ENCODE measurements at places on chromosomes 5 and 9.
A peak's percentile ranks its signal among the peaks of the same experiment; 100 is the strongest.

DNA sequence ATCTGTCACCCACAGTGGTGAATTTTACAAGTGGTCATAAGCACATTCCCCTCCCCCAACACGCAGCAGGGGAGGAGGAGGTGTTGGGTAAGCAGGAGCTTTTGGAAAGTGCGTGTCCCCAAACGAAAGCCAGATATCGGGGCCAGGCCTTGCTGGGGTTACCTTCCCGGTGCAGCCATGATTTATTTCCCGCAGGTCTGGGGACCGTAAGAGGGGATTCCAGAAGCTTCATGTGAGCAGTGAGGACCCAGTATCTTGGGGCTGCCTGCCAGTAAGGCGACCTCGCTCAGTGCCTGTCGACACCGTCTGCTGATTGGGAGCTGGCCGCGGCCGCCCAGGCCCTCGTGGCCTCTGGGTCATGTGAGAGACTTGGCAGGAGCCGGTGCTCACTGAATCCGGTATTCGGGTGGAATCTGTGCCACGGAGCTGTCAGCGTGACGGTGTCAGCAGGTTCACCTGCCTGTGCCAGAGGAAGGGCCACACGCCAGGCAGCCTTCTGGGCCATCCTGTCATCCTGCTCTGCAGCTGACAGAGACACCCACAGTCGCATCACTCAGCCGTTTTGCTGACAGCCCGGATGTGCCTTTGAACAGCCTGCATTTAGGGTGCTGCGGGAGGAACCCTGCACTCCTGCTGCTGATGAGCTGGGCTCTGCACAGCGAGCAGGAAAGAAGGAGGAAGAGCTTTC, 37.3 kb downstream of the SEC61B start:
- DNase-seq, result peak; percentile 55

DNA sequence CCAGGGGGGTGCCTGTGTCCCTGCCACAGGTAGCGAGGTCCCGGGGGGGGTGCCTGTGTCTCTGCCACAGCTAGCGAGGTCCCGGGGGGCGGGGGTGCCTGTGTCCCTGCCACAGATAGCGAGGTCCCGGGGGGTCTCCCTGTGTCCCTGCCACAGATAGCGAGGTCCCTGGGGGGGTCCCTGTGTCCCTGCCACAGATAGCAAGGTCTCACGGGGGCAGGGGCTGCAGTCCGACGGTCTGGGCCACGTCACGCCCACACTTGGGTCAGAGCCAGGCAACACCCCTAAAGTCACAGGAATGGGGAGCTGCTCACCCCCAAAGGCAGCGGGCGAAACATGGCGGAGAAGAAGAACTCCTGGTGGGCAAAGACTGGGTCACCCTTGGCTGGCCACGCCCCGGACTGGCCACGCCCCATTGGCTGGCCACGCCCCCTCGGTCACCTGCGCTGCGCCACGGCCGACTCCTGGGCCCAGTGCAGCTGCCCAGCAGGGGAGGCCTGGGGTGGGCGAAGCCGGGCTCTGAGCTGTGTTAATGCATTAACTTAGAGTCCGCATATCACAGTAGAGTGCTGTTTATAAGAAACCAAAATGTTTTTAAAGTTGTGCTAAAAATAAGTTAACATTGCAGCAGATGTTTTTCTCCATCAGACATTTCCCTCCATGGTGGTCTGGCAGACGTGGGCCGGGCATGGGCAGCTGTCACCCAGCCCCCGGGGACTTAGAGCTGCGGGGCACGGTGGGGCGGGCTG, 7.0 kb downstream of the NOXA1 start:
- DNase-seq, result peak; percentile 65

GRCh38 chr9:16352791-16353401, 517.6 kb downstream of the BNC2 start:
- no peak for DNase-seq

DNA sequence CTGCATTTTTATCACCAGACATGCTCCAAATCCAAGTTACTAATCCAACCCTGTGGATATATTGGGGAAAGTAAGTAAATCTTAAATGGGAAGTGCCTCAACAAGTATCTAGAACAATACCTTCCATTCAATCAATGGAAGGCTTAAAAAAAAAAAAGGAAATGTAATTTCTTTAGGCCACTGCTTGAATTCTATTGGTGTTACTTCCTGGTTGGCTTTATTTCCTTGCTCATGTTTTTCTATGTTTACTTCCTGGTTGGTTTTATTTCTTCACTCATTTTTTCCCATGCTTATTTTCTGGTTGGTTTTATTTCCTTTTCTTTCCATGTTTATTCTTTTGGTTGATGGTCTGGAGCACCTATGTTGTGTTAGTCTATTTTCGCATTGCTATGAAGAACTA, 363.9 kb downstream of the KDM4C start:
- DNase-seq, result no peak

DNA sequence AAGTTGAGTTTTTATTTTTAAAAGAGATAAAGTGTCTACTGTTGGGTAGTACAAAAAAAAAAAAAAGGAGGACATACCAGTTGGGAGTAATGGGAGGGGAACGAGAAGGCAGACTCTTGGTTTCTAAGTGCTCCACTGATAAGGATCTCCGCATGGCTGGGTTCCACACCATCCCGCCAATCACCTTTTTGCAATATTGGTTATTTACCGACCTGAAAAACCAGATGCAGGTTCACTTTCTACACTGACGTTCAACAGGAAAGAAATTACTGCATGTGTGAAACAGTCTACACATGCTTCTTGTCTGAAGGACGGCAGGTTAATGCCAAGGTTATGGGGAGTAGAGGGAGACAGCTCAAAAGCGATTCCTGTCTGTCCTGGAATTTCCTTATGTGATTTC, 75.5 kb downstream of the PTPN3 start:
- no peak for DNase-seq

DNA sequence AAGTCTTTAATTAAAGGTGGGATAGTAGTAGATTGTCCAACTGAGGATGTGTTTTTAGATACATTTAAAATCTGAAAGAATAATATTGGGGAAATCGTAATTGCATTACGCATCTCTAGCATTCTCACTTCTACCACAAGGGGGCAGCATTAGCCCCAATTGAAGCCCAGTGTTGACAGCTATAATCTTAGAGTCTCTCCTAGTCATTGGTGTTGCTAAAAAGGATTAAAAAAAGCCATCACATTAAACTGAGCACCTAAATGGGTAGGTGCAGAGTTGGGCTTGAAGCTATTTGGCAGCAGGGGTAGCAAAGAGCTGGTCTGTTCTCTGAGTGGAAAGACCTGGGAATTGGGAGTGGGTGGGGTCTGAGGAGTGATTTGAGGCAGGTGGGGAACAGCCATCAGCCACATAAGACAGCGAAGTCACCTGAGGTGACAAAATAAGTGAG, 177.2 kb downstream of the OSTF1 start:
- DNase-seq, result peak; percentile 73

- no peak for DNase-seq
These were observed 8.9 kb downstream of the SMIM23 start for GRCh38 chr5:171794470-171794960.

GRCh38 chr9:128192601-128193371, 1.4 kb upstream of the CIZ1 start:
- no peak for DNase-seq

GRCh38 chr9:109467936-109468335, 30.2 kb downstream of the PTPN3 start:
- DNase-seq, result no peak

GRCh38 chr5:136819526-136820302, 454.4 kb upstream of the TRPC7 start:
- no peak for DNase-seq

Measured in myocyte (in vitro differentiated cells).